ENCODE measurements at places on chromosomes 5 and 9.

- peak; percentile 44 for DNase-seq
Measured at GRCh38 chr5:133145436-133146170, 93.8 kb downstream of the HSPA4 start.

GRCh38 chr5:74016373-74016772 is 390.4 kb downstream of the ARHGEF28 start:
- DNase-seq: no peak

GRCh38 chr5:177403102-177403791 is 2.8 kb upstream of the PFN3 start:
- DNase-seq: no peak

- no peak for DNase-seq
Measured at GRCh38 chr9:134536101-134536900, 105.3 kb upstream of the COL5A1 start.

DNA sequence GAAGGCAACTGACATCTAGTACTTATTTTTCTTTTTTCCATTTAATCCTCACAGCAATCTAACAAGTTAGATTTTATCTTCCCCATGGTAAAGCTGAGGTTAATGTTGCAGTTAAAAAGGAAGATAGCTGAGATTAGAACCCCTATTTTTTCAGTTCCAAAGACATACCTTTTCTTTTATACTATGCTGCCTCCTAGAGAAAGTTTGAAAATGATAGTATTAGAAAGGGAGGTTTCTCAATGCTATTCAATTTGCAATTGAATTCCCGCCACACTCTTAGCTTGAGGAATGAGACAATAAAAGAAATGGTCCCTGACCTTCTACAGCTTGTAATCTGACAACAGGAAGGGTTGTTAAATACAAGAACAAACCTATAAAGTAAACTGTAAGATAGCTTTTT is 195.9 kb upstream of the TRIM32 start:
- no peak for DNase-seq

- DNase-seq: peak; percentile 47
Measured at GRCh38 chr9:76607730-76608436, 148.9 kb downstream of the GCNT1 start.

DNA sequence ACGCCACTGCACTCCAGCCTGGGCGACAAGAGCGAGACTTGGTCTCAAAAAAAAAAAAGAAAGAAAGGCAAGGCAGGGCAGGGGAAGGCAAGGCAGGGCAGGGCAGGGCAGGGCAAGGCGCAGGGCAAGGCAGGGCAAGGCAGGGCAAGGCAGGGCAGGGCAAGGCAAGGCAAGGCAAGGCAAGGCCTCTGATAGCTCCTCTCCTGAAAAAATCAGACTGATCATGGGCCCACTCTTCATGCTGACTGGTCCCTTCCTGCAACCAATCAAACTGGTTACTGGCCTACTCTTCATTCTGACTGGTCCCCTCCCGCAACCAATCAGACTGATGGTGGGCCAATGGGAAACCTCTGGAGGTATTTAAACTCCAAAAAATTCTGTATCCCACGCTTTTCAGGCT is 3.4 kb upstream of the ZBTB5 start:
- no peak for DNase-seq

GRCh38 chr5:67052034-67052433 is 144.6 kb downstream of the CD180 start:
- no peak for DNase-seq

GRCh38 chr5:1963358-1963757 is 80.6 kb upstream of the IRX4 start:
- DNase-seq: no peak

GRCh38 chr9:37121881-37122280 is 1.5 kb downstream of the ZCCHC7 start:
- DNase-seq: no peak

GRCh38 chr9:18268381-18268780 is 205.6 kb upstream of the ADAMTSL1 start:
- DNase-seq: no peak

DNA sequence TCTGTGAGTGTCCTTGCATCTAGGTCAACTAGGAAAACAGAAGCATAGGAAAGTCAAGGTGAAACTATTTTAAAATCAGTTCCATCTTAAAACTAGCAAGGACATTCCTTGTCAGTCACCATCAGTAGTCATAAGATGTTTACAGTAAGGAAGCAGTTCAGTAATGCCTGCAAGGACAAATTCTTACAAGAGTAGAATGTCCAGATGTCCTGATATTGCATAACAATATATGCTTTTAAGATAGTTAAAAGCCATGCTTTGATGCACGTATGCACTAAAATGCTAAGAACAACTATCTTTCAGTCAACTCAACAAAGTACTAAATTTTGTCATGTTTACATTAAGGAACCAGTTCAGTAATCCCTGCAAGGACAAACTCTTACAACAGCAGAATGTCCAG is 11.3 kb upstream of the SVEP1 start:
- DNase-seq: no peak

GRCh38 chr9:30348904-30349303 is 2035.5 kb upstream of the ACO1 start:
- DNase-seq: no peak

- DNase-seq: no peak
Measured at GRCh38 chr9:20227166-20227874, 395.0 kb downstream of the MLLT3 start.

- DNase-seq: no peak
Measured at GRCh38 chr9:10112070-10112469, 500.7 kb downstream of the PTPRD start.

DNA sequence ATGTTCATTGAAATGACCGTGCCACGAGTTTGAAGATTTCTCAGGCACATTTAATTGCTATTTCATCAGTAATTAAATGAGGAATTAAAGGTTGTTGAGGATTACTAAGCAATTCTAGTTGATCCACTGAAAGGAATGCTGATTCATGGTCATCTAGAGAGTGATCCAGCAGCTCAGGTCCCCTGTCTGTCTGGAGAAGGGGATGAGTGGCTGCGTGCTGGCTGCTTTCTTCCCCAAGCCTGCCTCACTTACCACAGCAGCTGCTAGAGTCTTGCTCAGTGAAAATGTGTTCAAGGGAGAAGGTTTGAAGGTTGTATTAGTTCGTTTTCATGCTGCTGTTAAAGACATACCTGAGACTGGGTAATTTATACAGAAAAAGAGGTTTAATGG is 7.8 kb upstream of the TGFBI start:
- DNase-seq: peak; percentile 59

GRCh38 chr5:135669416-135669815 is 90.6 kb upstream of the CXCL14 start:
- no peak for DNase-seq

- DNase-seq: peak; percentile 71
Measured at GRCh38 chr5:100505984-100506670, 29.0 kb upstream of the FAM174A start.

GRCh38 chr5:98780390-98780789 is 6.9 kb downstream of the RGMB start:
- DNase-seq: no peak

DNA sequence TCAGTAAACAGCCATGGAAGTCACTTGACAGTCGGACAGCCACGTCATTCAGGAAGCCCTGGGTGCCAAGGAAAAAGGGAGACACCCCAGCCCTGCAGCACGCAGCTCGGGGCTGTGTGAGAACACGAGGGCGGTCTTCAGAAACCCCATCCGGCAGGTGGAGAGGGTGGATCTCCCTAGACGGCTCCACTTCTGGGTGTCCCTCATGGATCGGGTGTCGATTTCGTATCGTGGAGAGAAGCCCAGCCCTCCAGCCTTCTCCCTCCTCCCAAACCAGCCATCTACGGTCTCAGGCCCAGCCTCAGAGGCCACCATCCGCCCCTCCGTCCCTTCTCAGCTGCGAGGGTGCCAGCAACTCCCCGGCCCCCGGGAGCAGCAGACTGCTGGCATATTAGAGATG is 65.5 kb upstream of the BARHL1 start:
- DNase-seq: no peak

DNA sequence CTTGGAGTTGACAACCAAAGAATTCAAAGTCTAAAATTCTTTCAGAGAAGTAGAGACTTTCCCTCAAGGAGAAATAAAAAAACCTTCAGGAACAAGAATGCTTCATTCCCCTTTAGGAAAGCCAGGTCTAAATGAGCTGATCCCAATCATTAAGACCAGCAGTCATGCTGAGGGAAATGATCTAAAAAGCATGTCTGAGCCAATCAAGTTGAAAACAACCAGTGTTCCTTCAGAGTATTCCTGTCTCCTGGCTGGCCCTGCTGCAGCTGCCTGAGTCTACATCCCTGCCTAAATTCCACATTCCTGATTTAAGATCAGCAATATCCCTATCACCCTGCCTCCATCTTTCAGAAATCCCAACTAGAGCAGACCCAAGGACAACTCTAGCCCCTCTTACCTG is 244.5 kb downstream of the PLK2 start:
- DNase-seq: no peak

DNA sequence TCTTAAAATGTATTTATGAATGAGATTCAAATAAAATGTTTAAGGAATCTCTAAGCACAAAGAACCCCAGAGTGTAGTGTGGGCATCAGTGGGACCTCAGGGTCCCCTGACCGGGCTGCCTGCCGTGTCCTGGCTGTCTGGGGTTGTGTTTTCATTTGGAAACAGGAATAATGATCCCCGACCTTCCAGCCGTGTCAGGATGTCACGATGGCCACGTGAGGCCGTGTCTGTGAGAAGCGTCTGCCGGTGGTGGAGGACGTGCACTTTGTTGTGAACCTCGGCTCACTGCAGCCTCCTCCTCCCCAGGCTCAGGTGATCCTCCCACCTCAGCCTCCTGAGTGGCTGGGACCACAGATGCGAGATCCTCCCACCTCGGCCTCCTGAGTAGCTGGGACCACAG is 4.3 kb downstream of the TRAF2 start:
- no peak for DNase-seq

GRCh38 chr5:90136952-90137528 is 272.5 kb downstream of the CETN3 start:
- no peak for DNase-seq

DNA sequence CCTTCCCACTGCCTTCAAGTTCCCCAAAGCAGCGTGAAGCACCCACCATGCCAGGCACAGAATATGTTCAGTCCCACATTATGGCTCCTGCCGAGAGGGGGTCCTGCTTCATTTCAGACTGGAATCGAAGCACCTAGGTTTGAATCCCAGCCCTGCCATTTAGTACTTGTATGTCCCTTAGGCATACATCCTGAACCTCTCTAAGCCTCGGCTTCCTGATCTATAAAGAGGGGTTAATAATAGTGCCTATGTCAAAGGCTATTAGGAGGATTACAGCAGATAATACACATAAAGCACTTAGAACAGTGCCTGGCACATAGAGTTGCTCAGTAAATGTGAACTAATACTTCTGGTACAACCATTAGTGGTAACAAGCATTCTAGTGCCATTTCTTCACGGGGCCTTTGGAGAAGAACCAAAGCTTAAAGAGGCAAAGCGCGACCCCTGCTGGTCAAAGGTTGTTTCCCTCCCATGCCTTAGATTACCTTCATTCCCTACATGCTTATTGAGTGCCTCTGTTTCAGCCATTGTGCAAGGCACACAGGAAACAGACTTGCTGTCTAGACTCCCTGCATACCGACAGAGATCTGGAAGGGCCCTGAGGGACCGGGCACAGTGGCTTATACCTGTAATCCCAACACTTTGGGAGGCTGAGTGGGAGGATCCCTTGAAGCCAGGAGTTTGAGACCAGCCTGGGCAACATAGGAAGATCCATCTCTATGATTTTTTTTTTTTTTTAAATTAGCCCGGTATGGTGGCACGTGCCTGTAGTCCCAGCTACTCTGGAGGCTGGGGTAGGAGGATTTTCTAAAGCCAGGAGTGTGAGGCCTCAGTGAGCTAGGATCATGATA is 98.3 kb downstream of the PPARGC1B start:
- DNase-seq: peak; percentile 94

DNA sequence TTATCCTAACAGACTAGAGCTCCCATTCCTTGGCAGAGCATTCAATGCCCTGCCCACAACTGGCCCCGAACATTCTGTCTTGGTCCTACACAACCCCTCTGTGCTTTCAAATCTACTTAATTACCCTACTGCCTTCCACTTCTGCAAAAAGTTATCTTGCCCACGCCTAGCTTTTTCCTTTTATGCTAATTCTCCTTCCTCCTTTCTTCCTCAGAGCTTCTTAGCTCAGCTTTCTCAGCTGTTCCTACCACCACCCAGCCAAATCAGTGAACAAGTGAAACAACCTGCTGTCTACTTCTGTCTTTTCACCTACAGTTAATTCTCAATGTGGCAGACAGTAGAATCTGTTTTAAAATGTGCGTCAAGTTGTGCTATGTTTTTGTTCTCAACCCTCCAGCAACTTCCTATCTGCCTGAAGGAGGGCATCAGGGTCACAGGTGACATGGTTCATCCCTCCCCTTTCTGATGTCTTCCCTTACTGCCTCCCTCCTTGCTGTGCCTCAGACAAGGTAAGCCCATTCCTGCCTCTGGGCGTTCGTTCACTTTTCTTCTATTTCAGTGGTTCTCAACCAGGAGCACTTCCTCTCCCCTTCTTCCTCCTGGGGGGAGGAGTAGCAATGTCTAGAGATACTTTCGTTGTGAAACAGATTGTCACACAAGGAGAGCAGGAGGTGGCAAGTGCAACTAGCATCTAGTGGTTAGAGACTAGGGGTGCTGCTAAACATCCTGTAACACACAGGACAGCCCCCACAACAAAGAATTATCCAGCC is 1.3 kb upstream of the REEP5 start:
- DNase-seq: peak; percentile 51

DNA sequence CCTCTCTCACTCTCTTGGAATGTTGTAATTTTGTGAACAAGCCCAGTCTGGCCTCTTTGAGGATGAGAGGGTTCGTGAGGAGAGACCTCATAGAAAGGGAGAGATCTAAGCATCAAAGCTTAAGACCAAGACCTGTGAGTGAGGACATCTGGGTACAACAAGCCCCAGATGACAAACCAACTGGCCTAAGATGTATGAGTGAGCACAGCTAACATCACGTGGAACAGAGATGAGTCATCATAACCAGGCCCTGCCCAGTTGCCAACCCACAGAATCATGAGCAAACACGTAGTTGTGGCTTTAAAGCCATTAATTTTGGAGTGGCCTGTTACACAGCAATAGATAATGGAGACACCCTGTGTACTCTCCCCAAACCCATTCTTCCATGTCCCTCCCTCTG is 439.1 kb upstream of the KIF2A start:
- peak; percentile 59 for DNase-seq

DNA sequence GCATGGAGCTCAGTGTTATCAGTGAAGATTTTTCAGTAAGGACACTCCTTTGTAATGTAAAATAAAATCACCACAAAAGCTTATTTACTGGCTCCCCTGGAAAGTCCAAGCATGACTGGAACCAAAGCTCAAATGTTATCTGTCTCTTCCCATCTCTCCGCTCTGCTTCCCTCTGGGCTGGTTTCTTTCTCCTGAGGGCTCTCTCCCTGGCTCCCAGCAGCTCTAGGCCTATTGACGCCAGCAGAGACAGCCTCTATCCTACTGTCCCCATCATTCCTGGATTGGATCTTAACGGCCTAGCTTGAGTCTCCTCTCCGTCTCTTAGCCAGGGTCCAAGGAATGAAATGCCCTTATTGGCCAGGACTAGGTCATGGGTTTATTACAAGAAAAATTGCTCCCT is 86.1 kb downstream of the TMEM167A start:
- no peak for DNase-seq

DNA sequence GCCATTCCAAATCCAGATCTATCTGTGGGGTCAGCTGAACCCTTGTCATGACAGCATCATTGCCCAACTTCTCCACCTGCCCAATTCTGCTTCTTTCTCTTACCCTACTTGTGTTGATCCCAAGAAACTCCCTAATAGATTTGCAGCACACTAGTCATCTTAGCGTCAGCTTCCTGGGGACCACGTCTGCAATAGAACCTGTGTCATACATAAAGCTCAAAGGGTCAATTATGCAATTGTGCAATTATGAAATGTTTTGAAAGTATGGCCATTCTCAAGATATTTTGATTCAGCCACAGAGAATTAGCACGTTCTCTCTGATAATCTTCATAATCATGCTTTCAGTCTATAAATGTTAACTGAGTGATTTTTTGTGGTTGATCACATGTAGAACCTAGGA is 87.4 kb upstream of the PAPPA start:
- DNase-seq: no peak

All from suppressor macrophage treated with lipopolysaccharide for 1 hour (primary cell).